ENCODE measurements at places on chromosomes 7 and 10.

DNA sequence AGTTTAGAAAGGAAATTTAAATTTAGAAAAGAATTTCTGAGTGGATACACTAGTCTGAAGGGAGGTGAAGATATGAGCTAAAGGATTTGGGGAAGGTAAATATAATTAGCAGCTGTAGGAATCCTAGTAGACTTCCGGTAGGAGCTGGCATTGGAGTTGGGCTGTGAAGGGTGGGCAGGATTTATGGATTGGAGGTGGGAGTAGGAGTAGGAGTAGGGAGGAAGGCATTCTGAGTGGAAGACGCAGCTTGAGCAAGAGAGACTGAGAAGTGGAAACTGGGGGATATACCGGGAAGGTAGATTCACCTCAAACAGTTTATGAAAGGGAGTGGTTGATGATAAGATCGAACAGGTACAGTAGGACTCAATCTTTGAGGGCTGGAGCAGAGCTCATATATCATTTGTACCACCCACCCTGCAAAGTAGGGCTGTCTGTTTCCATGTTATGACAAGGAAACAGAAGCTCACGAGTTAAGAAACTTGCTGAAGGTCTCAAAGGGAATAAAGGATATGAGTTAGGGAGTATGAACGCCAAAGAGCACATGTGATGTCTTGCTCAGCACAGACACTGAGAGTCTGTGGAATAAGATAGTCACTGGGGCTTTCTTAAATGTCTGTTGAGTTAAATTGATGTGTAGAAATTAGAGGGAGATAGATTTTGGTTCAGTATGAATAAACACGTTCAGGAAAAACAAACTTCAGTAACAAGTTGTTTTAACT is 81.6 kb downstream of the RPS24 start:
- no peak overlapping the region for H3K4me3 ChIP-seq

GRCh38 chr10:13567030-13567429 is 19.7 kb upstream of the PRPF18 start:
- DNase-seq, result no peak
- no peaks in the 10 kb centered on the region for H3K27me3 ChIP-seq
- no peak overlapping the region for H3K27ac ChIP-seq
- no peak overlapping the region for H3K4me3 ChIP-seq

DNA sequence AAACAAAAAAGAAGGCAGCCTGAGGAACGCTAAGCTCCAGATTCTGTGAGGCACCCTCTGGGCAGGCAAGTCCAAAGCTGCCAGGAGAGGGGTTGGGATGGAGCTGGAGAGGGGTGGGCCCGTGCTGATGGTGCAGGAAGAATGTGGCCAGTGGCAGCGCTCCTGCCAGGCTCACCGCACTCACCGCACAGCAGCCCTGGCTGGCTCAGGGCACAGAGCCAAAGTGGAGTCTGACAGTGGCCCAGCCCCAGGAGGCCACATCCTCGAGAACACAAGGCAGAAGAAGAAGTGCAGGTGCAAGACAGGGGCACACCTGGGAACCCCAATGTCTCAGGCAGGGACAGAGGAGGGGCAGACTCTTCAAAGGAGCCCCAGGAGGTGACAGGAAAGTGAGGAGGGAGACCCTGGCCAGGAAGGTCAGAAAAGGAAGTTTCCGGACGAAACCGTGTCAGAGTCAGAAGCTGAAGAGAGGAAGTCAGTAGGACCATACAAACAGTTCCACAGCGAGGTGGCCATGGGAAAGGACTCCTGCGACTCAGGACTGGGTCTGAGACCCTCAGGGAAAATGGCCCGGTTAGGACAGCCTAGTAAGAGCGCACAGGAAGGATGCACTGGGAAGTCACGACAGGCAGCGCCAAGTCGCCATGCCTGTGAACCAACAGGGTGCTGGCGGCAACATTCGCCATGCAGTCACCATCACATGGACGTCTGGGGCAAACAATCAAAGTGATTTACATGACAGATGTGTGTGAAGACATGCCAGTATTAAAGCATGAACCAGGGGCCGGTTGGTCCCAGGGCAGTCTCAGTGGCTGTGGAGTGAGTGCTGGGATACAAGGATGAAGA is 54.4 kb downstream of the COBL start:
- no peak for DNase-seq
- H3K27me3 ChIP-seq, result no peaks in the 10 kb centered on the region
- H3K36me3 ChIP-seq, result no peaks in the 10 kb centered on the region
- peak overlapping the region; percentile 86 for H3K27ac ChIP-seq
- peaks cover 7% of the 10 kb centered on the region for H3K4me1 ChIP-seq
- no peak overlapping the region for H3K4me3 ChIP-seq

DNA sequence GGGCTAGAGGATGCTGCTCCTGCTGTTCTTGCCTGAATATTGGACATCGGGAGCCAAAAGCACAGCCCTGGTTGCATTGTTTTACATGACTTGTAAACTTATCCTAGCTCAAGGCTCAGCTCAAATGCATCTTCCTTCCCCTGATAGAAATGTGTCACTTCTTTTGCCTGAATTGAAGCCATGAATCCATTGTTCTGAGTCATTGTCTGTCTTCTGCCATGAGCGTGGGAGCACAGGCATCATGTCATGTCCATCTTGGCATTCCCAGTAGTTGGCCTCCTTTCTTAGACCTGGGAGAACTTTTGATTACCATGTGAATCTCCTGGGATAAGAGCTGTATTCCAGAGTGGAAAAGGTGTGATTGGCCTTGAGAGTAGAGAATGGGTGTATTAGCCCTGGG is 54.1 kb upstream of the OPN4 start:
- DNase-seq, result no peak
- H3K36me3 ChIP-seq, result no peaks in the 10 kb centered on the region
- no peak overlapping the region for H3K27ac ChIP-seq
- peaks cover 10% of the 10 kb centered on the region for H3K4me1 ChIP-seq
- no peak overlapping the region for H3K4me3 ChIP-seq

GRCh38 chr10:86848747-86849146 is 92.3 kb downstream of the BMPR1A start:
- H3K27ac ChIP-seq, result no peak overlapping the region
- no peak overlapping the region for H3K4me3 ChIP-seq
- H3K4me1 ChIP-seq, result no peaks in the 10 kb centered on the region

GRCh38 chr7:29965030-29965429 is 24.6 kb downstream of the SCRN1 start:
- H3K4me1 ChIP-seq, result peaks cover 6% of the 10 kb centered on the region
- no peaks in the 10 kb centered on the region for H3K36me3 ChIP-seq
- no peak overlapping the region for H3K4me3 ChIP-seq
- H3K27me3 ChIP-seq, result no peaks in the 10 kb centered on the region
- DNase-seq, result no peak
- H3K27ac ChIP-seq, result no peak overlapping the region

DNA sequence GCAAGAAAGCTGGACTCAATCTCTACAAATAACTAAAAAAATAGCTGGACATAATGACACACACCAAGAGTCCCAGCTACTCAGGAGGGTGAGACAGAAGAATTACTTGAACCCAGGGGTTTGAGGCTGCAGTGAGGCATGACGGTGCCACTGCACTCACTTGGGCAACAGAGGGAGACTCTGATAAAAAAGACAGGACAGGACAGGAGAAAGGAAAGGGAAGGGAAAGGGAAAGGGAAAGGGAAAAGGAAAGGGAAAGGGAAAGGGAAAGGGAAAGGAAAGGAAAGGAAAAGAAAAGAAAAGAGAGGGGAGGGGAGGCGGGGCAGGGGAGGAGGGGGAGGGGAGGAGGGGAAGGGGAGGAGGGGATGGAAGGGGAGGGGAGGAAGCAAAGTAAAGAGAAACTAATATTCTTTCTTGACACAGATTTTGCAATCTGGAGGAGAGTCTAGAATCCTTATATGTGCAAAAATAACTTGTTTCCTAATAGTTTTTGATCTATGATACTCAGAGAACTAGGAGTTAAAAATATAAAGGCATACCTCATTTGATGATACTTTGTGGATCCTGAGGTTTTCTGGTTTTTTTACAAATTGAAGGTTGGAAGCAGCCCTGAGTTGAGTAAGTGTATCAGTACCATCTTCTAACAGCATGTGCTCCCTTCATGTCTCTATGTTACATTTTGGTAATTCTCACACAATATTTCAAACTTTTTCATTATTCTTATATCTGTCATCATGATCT is 8.0 kb downstream of the SAR1A start:
- no peak overlapping the region for H3K27ac ChIP-seq
- H3K27me3 ChIP-seq, result no peaks in the 10 kb centered on the region
- H3K4me3 ChIP-seq, result no peak overlapping the region

DNA sequence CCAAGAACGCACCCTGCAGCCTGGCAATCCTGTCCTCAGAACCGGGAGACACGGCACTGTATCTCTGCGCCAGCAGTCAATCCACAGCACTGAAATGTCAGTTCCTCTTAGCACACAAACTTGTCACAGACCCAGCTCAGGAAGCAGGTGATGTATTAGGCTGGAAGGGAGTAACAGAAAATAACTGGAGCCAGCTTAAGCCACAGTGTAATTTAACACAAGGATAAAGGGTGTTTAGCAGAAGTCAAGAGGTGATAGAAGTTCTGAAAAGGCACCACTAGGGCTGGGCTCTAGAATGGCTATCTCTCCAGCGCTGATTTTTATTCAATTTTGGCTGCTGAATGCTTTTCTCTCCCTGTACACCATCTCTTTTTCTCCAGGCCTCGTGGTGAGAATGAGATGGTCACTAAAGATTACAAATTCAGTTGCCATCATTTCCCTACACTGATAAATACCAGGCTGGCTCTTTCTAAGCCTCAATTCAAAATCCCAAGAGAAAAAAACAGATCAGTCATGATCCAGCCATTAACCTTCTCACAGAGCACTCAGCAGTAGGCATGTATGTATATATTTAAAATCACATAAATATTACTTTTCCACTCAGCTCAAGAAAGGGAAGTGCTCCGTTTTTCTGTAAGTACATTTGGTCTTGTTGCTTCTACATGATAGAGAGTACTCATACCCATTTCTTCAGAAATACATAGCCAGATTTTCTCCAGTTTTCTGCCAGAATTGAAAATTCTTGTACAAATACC is 102.7 kb upstream of the PRSS1 start:
- no peaks in the 10 kb centered on the region for H3K36me3 ChIP-seq
- H3K27me3 ChIP-seq, result no peaks in the 10 kb centered on the region
- DNase-seq, result no peak
- no peak overlapping the region for H3K4me3 ChIP-seq
- H3K4me1 ChIP-seq, result no peaks in the 10 kb centered on the region
- no peak overlapping the region for H3K27ac ChIP-seq

- DNase-seq, result no peak
- peaks cover 14% of the 10 kb centered on the region for H3K4me1 ChIP-seq
- no peaks in the 10 kb centered on the region for H3K36me3 ChIP-seq
- H3K27ac ChIP-seq, result no peak overlapping the region
- no peak overlapping the region for H3K4me3 ChIP-seq
Measured at GRCh38 chr10:1403508-1404322, 333.6 kb downstream of the ADARB2 start.

DNA sequence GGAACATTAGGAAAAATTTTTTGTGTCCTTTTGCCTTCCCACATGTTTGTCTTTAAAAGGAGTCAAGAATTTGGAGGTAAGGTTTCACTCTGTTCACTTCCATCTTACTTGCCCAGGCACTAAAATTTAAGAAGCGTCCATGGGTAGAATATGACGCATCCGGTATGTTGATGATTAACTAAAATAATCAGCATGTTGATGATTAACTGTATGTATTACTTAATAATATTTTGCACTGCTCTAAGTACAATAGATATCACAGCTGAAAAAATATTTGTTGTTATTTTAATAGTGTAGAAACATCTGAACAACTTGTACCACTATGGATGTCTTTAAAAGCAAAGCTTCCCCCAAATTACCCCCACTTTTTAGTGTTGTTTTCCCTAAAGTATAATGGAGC is 11.5 kb downstream of the ANKRD22 start:
- H3K27ac ChIP-seq, result no peak overlapping the region
- H3K36me3 ChIP-seq, result no peaks in the 10 kb centered on the region
- no peak overlapping the region for H3K4me3 ChIP-seq
- H3K27me3 ChIP-seq, result no peaks in the 10 kb centered on the region

DNA sequence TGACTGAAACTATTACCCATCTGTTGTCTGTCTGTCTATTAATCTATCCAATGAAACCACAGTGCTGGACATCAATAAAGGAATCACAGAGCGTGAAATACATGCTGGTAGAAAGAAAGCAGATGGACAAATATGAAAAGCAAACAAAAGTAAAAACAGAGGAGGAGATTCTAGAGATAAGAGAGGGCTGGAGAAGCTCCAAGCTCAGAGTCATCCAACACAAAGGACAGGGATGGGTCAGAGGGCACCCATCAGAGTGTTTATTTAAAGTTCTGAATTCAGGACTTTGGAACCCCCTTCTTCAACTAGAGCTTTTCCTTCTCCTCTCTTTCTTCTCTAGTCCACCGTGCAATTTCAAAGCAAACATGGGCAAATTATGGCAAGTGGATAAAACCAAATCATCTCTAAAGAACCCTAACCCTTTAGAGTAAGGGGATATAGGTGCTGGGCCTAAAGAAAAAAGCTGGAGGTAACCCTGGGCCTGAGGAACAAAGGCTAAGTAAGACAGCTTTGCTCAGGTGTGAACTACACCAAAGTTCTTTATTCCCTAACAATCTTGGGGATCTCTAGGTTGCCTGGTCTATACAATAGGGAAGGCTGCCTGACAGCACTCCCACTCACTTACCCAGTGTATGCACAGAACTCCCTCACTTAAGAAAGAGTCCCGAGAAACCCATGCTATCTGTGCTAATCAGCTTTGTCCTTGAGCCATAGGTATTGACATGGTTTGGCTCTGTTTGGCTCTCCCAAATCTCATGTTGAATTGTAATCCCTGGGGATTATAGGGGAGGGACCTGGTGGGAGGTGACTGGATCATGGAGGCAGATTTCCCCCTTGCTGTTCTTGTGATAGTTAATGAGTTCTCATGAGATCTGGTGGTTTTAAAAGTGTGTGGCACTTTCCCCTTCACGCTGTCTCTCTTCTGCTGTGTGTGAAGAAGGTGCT is 97.0 kb downstream of the BAMBI start:
- no peaks in the 10 kb centered on the region for H3K4me1 ChIP-seq
- no peak overlapping the region for H3K4me3 ChIP-seq
- no peak overlapping the region for H3K27ac ChIP-seq
- no peak for DNase-seq
- H3K27me3 ChIP-seq, result no peaks in the 10 kb centered on the region

DNA sequence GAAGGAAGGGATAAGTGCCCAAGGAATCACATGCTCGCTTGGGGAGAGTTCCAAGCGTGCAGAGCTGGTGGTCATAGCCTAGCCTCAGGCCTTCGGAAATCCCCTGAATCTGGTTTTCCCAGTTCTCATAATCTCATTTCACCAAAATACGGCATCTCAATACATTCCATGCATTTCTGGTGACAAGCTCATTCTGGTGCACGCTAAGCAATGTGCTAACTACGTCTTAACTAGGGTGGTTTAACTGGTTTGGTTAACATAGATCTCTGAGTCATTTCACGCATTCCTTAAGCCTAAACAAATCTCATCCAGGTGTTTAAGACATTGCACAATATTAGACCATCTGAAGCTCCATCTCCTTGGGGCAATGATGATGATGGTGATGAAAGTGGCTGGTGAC is 72.9 kb upstream of the STEAP1B start:
- H3K27ac ChIP-seq, result no peak overlapping the region
- H3K36me3 ChIP-seq, result no peaks in the 10 kb centered on the region
- H3K27me3 ChIP-seq, result no peaks in the 10 kb centered on the region
- no peaks in the 10 kb centered on the region for H3K4me1 ChIP-seq
- no peak overlapping the region for H3K4me3 ChIP-seq
